ENCODE measurements at places on chromosomes 13 and 19.

DNA sequence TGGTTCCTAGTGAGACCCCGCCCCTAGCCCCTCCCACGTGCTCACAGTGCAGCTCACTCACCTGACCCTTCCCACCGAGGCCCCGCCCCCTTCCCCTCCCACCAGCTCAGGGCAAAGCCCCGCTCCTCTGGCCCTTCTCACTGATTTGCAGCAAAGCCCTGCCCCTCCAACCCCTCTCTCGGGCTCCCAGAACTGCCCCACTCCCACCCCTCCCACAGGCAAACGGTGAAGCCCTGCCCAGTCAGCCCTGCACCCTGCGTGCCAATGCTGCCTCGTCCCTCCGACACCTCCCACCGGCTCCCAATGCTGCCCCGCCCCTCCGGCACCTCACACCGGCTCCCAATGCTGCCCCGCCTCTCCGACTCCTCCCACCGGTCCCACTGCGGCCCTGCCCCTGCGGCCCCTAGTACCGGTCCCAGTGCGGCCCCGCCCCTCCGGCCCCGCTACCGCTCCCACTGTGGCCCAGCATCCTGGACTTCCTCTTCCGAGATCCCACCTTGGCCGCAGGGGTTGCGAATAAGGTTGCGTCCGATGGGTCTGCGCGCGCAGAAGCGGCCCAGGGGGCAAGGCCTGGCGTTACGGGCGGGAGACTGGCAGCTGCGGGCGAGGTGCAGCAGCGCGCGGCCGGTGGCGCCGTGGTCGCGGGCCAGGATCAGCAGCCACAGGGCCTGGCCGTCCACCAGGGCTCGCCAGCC lies 834 bp downstream of the FBXO27 start:
- DNase-seq: peak; percentile 46

DNA sequence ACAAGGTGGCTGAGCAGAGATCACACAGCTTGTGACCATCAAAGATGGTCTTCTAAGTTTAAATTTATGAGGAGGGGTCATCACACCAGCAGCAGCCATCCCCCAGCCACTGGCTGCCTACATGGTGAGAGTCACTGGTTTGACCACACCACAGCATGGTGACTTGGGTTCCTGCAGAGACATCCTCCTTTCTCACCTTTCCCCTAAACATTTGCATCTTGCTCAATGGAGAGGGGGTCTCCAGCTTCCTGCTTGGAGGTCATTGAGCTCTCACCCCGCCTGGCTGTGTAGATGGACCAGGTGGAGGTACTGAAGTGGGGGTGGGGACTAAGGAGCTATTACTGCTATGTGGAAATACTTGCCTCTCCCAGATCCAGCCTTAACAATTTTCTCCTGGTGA lies 247.6 kb upstream of the ARGLU1 start:
- no peak for DNase-seq

GRCh38 chr19:35869327-35870123 lies 1.2 kb downstream of the APLP1 start:
- DNase-seq: no peak

GRCh38 chr13:34357435-34358232 lies 539.7 kb downstream of the RFC3 start:
- no peak for DNase-seq

- no peak for DNase-seq
These were observed 6.2 kb downstream of the SULT2B1 start for GRCh38 chr19:48558018-48558684.

- no peak for DNase-seq
These were observed 322.3 kb downstream of the OXGR1 start for GRCh38 chr13:96672016-96672415.

DNA sequence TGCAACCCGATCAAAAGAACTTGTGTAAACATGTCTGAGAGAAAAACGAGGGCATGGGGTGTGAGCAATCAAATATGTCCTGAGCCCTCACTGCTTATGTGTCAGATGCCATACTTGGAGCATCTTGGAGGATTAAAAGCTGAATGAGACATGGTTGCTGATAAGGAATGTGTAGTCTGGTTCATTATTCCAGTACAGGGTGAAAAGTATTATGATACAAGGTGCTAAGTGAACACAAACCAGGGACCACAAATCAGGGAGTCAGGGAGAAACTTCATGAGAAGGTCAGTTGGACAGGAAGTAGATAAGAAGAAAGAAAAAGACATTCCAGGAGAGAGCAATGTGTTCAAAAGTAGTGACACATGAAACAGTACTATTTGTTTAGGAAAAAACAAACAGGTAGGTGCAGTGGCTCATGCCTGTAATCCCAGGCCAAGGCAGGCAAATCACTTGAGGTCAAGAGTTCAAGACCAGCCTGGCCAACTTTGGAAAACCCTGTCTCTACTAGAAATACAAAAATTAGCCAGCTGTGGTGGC lies 2.0 kb upstream of the RCBTB1 start:
- DNase-seq: no peak

DNA sequence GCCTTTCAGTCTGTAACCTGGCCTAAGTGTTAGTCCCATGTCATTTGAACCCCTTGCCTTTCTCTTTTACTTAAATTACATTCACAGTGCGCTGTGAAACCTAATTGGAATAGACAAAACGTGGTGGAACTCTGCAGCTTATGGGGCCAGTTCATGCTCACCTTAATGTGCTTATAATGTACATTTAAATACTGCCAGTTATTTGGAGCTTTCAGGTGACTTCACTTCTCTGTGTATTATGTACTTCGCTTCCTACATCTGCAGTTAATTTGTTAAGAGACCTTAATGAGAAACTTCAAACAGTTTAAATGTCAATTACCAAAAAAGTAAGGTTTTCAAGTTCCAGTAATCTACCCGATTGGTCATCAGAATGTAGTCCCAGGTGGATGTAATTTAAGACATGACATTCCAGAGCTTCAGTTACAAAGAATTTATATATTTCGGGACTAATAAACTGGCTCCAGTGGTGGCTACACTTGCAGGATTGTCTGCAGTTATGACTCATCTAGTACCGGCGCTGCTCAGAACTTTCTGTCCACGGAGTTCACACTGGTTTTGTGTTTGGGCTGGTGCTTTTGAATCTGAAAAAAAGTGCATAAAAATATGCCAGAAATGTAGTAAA lies 125.3 kb downstream of the TM9SF2 start:
- DNase-seq: no peak

DNA sequence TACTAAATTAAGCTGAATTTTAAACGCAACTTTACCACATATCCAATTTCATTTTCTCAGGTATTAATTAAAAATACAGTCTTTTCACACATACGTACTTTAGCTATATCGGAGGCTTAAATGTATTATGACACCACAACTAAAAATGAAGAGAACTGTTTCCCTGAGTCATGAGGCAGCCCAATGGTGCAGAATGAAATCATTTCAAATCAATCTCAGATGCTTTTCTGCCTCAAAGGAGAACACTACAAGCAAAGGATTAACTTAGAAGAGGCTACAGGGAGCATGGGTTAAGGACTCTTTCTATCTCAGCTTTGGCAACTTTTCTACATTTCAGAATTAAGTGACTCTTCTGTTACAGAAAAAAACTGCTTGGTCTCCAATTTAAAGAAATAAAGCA lies 516.3 kb upstream of the HTR2A start:
- no peak for DNase-seq

- no peak for DNase-seq
These were observed 52.6 kb downstream of the ALOX5AP start for GRCh38 chr13:30787738-30788525.

DNA sequence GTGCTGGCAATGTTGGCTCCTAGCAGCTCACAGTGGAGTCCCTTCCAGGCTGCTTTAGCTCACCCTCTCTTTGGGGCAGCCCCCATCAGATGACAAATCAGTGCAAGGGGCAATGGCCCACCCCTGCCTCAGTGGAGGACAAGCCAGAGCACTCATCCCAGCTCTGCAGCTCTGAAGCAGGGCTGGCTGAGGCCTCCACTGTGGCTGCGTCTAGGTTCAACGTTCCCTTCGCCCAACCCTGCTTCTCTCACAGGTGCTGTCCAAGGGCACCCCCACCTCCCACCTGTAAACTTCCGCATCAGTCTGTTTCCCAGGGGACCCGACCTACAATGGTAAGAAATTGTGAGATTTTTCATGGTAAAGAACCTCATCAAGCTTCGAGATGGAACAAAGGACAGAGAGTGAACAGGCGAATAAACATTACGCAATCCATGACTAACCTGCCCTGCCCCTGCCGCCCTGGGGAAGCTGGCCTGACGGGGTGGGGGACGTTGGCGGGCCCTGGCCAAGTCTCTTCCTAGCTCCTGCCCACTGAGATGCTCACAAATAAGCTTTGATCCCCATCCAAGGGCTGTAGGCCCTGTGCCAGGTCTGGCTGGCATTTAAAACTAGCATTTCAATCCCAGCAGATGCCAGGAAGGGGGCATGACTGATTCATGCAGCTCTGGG lies 40.5 kb downstream of the DZIP1 start:
- DNase-seq: no peak

GRCh38 chr13:104327211-104327610 lies 1261.0 kb upstream of the SLC10A2 start:
- DNase-seq: no peak

GRCh38 chr19:15971224-15971780 lies 22.5 kb downstream of the OR10H4 start:
- DNase-seq: no peak

GRCh38 chr19:11203194-11204075 lies 6.1 kb upstream of the KANK2 start:
- no peak for DNase-seq

DNA sequence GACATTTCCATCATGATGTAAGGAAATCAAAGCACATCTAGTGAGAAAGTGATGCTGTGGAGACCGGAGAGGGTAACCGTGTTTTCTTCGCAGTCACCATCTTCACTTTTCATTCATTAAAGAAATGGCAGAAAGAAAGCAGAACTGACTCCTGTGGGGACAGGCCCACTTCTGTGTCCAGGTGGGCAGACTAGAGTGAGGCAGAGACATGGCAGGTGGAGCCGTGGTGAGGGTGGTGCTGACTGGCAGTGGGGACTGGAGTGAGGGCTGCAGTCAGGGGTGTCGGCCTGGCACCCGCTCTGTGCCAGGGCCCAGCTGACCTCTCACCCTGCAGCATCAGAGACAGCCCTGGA lies 71.4 kb upstream of the MCF2L start:
- no peak for DNase-seq

- no peak for DNase-seq
These were observed 101.2 kb downstream of the ATP11A start for GRCh38 chr13:112790735-112791641.

- DNase-seq: no peak
These were observed 32.3 kb upstream of the GJB6 start for GRCh38 chr13:20264271-20265018.

DNA sequence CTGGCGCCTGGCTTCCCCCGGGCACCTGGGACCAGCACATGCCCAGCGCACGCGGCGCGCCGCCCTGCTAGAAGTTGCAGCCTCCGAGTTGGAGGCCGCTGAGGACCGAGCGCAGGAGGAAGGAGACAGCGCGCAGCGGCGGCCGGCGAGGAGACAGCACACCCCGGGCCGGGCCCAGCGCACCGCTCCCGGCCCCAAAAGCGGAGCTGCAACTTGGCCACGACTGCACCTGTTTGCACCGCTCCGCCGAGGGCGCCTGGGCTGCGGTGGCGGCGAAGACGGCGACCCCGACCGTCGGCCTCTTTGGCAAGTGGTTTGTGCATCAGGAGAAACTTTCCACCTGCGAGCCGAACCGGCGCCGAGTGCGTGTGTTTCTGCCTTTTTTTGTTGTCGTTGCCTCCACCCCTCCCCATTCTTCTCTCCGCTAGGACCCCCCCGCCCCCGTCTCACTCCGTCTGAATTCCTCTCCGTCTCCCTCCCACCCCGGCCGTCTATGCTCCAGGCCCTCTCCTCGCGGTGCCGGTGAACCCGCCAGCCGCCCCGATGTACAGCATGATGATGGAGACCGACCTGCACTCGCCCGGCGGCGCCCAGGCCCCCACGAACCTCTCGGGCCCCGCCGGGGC lies at the start of gene SOX1:
Gene SOX1, plus strand, starts transcription at position 34 of the 626 bp plus-strand sequence. Its CDS starts 510 bp downstream, at position 544.
- DNase-seq: no peak

DNA sequence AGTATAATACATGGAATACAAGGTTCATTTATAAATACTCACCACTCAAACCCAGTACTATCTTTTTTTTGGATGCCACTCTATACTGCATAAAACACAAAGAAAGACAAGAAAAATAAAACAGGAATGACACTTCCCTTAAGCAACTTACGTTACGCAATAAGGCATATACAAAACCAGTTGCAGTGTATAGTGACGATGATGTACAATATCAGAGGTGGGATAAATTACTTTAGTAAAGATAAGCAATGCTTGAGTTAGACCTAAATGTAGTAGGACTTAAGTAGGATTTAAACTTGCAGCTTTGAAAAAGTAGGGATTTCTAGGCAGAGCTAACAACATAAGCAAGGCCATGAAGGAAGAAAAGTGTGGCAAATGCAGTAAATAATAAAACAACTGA lies 374.9 kb downstream of the SPRY2 start:
- DNase-seq: no peak

DNA sequence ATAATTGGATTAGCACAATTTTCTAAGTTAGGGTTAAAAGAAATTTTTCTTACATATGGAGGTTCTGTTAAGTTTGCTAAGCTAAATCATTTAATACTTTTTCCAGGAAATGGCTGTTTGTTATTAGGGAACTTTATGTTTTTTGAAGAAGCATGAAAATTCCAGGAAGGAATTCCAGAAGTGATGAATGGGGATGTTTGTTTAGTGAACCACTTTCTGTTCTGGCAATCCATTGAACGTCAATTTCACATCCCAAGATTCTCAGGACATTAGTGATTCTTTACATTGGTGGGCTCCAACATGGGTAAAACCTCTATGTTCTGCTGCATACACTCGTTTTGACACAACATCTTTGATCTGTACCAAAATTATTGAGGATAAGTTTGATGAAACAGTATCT lies 534.4 kb downstream of the IRS2 start:
- no peak for DNase-seq

GRCh38 chr19:12838182-12838885 lies at the start of gene MAST1:
Gene MAST1 (plus strand): TSS chr19:12838515. CDS start chr19:12838573, 58 bp downstream.
- no peak for DNase-seq

DNA sequence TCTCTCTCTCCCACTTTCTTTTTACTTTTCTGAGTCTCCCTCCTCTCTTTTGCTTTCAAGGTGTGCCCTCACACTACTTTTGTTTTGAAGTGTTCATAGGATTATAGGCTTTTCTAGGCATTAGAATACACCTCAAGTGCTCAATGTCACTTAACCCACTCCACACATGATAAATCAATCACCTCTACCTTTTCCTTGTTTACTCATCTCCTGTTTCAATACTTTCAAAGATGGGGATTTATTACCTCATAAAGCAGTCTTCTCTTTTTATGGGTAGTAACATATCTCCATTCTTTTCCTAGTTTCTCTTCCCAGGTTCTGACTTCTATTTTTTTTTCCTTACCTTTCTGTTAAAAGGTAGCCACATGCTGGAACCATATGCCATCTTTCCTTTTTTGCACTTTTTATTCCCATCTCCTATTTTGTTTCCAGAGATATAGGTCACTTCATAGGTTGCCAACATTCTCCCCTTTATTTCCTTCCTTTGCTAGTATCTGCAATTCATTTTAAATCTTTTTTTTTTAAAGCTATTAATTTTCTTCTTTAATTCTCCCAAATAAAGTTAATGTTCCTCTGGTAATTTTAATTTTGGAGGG lies 137.6 kb upstream of the SLC10A2 start:
- DNase-seq: no peak

All from cortex of kidney (tissue), 1 donor.